ENCODE measurements at places on chromosomes 12 and 14. TPM values are rescaled to one million over a fixed set of nuclear protein-coding genes. Genes with fewer than 3 reads are reported as not detected.

Gene MGP
- 0.21 TPM for total RNA-seq

Gene ABCC9
- not detected for total RNA-seq

Gene RNFT2
- total RNA-seq: 11.8 TPM

Gene AKAP5
- 1.9 TPM for total RNA-seq

Gene CCDC196
- not detected for total RNA-seq

Gene KRT86
- total RNA-seq: 1.1 TPM

Gene FOXM1
- 142 TPM for total RNA-seq

Gene INHBC
- not detected for total RNA-seq

Gene MRPL42
- 55.8 TPM for total RNA-seq

DNA sequence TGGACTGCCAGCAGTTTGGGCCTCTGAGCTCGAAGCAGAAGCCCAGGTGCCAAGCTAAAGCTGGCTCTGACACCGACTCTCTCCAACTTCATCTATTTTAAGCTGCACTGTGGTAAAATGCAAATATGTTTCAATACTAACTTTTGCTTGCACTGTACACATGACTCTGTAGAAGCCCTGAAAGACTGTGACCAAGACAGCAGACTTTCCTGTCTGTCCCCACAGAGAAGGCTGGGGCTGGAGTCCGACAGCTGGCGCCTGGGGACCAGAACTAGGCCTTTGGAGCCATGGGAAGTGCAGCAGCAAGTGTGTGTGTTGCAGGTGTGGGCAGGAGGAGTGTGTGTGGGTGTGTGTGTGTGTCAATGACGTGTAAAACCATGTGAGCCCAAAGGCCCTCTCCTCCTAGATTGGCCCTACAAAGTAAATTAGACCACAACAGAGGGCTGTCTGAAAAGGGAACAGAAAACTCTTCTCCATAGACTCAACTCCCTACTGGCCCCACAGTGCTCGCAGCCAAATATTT lies 16.4 kb upstream of the RAB35 start:
- no peak overlapping the region for H3K27ac ChIP-seq
- DNase-seq: no peak
- no peaks in the 10 kb centered on the region for H3K27me3 ChIP-seq
- peaks cover 5% of the 10 kb centered on the region for H3K4me1 ChIP-seq
- H3K36me3 ChIP-seq: peaks cover 64% of the 10 kb centered on the region

- no peaks in the 10 kb centered on the region for H3K36me3 ChIP-seq
- DNase-seq: no peak
- no peak overlapping the region for H3K27ac ChIP-seq
Measured at GRCh38 chr14:69481815-69482568, 2.5 kb upstream of the PLEKHD1 start.

DNA sequence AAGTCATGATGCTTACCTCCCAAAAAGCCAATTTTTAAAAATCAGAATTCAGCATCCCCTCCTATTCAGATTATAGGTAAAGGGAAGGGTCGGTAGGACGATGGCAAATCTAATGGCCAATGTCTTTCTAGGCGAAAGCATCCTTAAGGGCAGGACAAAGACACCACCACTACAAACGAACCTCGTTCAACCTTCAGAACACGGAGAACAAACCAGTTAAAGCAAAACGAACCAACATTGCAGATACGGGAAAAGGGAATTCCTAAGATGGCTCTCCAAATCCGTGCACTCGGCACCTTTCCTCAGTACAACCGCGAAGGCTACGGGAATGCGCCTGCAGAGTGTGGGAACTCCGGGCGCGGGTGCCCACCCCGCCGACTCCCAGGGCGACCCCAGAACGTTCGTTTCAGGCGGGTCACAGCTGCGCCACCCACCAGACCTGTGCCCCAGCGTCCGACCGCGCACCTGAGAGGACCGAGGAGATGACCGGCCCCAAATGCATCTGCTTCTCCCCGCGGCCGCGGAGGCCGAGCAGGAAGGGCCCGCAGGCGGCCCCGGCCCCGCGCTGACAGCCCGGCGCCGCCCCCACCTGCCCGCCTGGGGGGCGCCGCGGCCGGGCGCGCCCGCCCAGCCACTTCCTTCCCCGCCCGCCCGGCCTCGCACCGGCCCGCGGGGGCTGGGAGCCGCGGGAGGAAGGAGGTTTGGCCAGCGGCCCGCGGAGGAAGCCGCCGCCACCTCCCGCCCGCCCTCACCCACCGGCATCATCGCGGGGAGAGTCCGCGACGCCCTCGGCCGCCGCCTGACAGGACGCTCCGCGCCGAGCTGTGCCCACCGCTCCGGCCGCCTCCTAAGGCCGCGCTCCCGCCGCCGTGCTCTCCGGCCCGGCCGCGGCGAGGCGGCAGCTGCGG lies 578 bp downstream of the PPP1R13B start:
- H3K27ac ChIP-seq: peak overlapping the region; percentile 58
- peaks cover 3% of the 10 kb centered on the region for H3K36me3 ChIP-seq
- DNase-seq: peak; percentile 30
- peaks cover 23% of the 10 kb centered on the region for H3K27me3 ChIP-seq

DNA sequence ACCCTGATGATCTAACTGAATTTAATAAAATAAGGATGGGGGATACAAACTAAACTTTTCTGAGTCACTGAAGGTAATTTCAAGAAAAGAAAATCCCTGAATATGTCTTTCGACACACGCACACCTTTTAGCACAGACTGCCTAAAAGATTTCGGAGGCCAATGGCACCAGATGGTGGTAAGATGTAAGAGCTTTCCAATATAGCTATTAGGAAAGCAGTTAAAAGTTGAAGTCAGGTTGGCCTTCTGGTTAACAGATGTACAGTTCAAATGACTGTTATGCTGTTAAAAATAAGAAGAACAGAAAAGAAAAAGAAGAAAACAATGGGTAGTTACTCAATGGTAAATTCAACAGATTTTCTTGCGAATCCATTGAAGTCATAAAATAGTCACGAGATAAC lies 80.7 kb upstream of the KRR1 start:
- no peaks in the 10 kb centered on the region for H3K36me3 ChIP-seq
- no peak overlapping the region for H3K27ac ChIP-seq
- peaks cover 29% of the 10 kb centered on the region for H3K27me3 ChIP-seq
- H3K4me3 ChIP-seq: no peak overlapping the region

DNA sequence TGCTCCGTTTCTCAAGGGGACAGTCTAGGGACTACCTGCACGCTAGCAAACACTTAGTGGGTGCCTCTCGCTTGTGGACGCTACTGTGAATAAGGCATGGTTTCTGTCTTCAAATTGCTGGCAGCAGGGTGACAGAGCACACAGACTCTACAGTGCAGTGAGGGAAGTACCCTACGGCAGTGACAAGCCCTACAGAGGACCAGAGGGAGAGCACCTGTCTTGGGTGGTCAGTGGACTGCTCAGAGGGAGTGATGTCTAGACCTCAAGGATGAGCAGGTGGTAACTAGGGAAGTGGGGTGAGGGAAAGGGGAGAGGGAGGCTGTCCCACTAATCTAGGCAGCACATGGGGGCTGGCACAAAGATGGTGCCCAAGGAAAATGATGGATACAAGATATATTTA lies 160.5 kb downstream of the RBM19 start:
- no peaks in the 10 kb centered on the region for H3K4me1 ChIP-seq
- no peak for DNase-seq
- no peak overlapping the region for H3K27ac ChIP-seq
- peaks cover 4% of the 10 kb centered on the region for H3K36me3 ChIP-seq
- H3K27me3 ChIP-seq: no peaks in the 10 kb centered on the region

DNA sequence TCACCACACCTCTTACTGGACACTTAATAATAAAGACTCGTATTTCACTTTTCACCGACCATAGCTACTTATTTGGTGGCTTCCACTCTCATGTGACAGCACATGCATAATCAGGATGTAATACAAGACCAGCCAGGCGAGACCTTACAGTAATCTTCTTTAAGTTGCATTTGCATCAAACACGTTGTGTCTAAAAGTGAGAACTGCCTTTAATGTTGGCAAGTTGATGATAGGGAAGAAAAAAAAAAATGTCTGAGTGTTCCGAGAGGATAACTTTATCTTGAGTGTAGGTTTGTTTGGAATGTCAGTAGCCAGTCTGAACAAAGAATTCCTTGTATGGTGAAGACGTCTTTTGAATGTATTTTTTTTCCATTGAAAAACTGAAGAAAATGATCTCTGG lies 440.4 kb downstream of the ADAMTS20 start:
- no peak overlapping the region for H3K27ac ChIP-seq
- H3K27me3 ChIP-seq: no peaks in the 10 kb centered on the region
- no peaks in the 10 kb centered on the region for H3K36me3 ChIP-seq
- no peaks in the 10 kb centered on the region for H3K4me1 ChIP-seq

- H3K36me3 ChIP-seq: no peaks in the 10 kb centered on the region
- H3K4me1 ChIP-seq: no peaks in the 10 kb centered on the region
- no peak for DNase-seq
- no peaks in the 10 kb centered on the region for H3K27me3 ChIP-seq
- H3K4me3 ChIP-seq: no peak overlapping the region
- H3K27ac ChIP-seq: no peak overlapping the region
Measured at GRCh38 chr12:13805041-13805440, 176.4 kb downstream of the GRIN2B start.

- H3K27ac ChIP-seq: peak overlapping the region; percentile 9
- H3K36me3 ChIP-seq: no peaks in the 10 kb centered on the region
- DNase-seq: no peak
- H3K4me3 ChIP-seq: no peak overlapping the region
- peaks cover 72% of the 10 kb centered on the region for H3K4me1 ChIP-seq
- H3K27me3 ChIP-seq: peaks cover 8% of the 10 kb centered on the region
Measured at GRCh38 chr12:108308395-108309085, 30.6 kb downstream of the CMKLR1 start.

DNA sequence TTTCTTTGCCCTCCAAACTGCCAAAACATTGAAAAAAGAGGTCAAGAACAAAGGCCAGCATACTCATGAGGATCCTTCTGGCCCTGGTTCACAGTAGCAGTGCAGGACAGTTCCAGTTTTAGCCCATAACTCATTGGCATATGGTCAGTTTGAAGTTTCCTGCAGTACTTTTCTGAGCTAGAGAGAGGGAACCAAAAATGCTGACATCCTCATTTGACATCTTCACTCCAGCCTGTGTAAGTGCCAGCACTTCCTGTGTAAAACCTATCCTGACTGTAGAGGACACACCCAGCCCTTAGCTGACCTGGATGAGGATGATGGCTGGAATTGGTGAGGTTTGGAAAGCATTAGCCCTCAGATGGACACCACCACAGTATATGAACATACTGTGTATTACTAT lies 84.1 kb downstream of the FGD4 start:
- H3K4me1 ChIP-seq: peaks cover 8% of the 10 kb centered on the region
- no peak overlapping the region for H3K4me3 ChIP-seq
- no peak for DNase-seq
- H3K27me3 ChIP-seq: peaks cover 6% of the 10 kb centered on the region
- no peak overlapping the region for H3K27ac ChIP-seq

- peaks cover 8% of the 10 kb centered on the region for H3K36me3 ChIP-seq
- H3K4me1 ChIP-seq: peaks cover 3% of the 10 kb centered on the region
- H3K27me3 ChIP-seq: no peaks in the 10 kb centered on the region
- H3K4me3 ChIP-seq: no peak overlapping the region
- no peak overlapping the region for H3K27ac ChIP-seq
Measured at GRCh38 chr12:59734371-59734770, 138.5 kb downstream of the SLC16A7 start.

- no peaks in the 10 kb centered on the region for H3K36me3 ChIP-seq
- DNase-seq: no peak
- no peak overlapping the region for H3K4me3 ChIP-seq
- H3K27ac ChIP-seq: no peak overlapping the region
- H3K27me3 ChIP-seq: peaks cover 13% of the 10 kb centered on the region
Measured at GRCh38 chr12:2560356-2560755, 234.4 kb upstream of the FKBP4 start.

DNA sequence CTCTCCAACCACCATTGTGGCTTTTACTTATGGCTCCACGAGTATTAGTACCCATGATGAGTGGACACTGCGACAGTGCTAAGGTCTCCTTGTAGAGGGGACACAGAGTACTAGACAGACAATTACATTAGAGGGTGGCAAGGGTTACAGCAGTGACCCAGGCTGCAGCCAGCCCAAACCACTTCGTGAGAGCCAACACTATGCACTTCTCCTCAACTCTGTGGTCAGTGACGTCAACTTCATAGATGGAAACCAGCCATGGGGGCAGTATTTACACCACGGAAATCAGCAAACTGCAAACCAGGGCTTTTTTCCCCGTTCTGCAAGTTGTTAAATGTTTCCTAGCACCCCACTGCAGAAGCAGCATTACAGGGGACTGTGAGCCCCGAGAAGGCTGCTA lies 61.6 kb upstream of the ZFP36L1 start:
- no peaks in the 10 kb centered on the region for H3K27me3 ChIP-seq
- H3K4me3 ChIP-seq: no peak overlapping the region
- H3K4me1 ChIP-seq: peaks cover 9% of the 10 kb centered on the region
- no peaks in the 10 kb centered on the region for H3K36me3 ChIP-seq
- DNase-seq: peak; percentile 21

GRCh38 chr14:76100236-76100635 lies 51.5 kb upstream of the GPATCH2L start:
- no peak for DNase-seq
- H3K27me3 ChIP-seq: no peaks in the 10 kb centered on the region
- H3K27ac ChIP-seq: no peak overlapping the region
- H3K36me3 ChIP-seq: no peaks in the 10 kb centered on the region

DNA sequence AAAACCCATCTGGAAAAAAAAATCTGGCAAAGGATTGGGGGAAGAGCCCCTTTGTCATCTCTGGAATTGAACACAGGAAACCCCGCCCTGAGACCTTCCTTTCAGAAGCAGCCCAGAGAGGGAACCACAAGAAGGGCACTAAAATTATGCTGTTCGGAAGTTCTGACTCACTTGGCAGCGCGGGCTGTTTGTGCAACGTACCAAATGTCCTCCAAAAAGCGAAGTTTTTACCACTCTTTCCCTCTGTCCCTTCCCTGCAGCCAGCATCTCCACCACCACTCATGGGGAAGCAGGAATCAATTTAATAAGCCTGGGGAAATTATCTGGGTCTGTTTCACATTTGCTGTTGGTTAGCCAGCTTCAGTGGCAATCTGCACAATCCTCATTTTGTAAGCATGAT lies 3.2 kb upstream of the SYNE3 start:
- DNase-seq: peak; percentile 86
- peaks cover 78% of the 10 kb centered on the region for H3K4me1 ChIP-seq
- H3K27ac ChIP-seq: peak overlapping the region; percentile 96
- H3K27me3 ChIP-seq: no peaks in the 10 kb centered on the region

GRCh38 chr14:30193845-30194501 lies 266.3 kb upstream of the PRKD1 start:
- H3K27me3 ChIP-seq: no peaks in the 10 kb centered on the region
- DNase-seq: no peak
- H3K4me3 ChIP-seq: no peak overlapping the region
- no peak overlapping the region for H3K27ac ChIP-seq

- no peaks in the 10 kb centered on the region for H3K27me3 ChIP-seq
- no peak overlapping the region for H3K27ac ChIP-seq
- peaks cover 23% of the 10 kb centered on the region for H3K36me3 ChIP-seq
- DNase-seq: no peak
- H3K4me3 ChIP-seq: no peak overlapping the region
Measured at GRCh38 chr12:92509156-92509738, 193.5 kb upstream of the PLEKHG7 start.

GRCh38 chr12:63855299-63855698 lies 10.8 kb downstream of the SRGAP1 start:
- H3K36me3 ChIP-seq: no peaks in the 10 kb centered on the region
- H3K27me3 ChIP-seq: no peaks in the 10 kb centered on the region
- no peak for DNase-seq
- H3K27ac ChIP-seq: no peak overlapping the region
- no peak overlapping the region for H3K4me3 ChIP-seq
- H3K4me1 ChIP-seq: no peaks in the 10 kb centered on the region

Measured in activated CD8-positive, alpha-beta T cell treated with anti-CD3 and anti-CD28 coated beads, Interleukin-2, amount 10 ng/mL, durations not matched to agents 7 days and 5 days (primary cell).